Fibroblast of lung (primary cell): ENCODE measurements at places on chromosomes 3 and 15. TPM values are rescaled to one million over a fixed set of nuclear protein-coding genes. Genes with fewer than 3 reads are reported as not detected.

The GPR171 gene
- total RNA-seq = not detected in 2 replicates

The TMEM108 gene
- under 0.01 and 0.17 TPM in 2 replicates for total RNA-seq

DNA sequence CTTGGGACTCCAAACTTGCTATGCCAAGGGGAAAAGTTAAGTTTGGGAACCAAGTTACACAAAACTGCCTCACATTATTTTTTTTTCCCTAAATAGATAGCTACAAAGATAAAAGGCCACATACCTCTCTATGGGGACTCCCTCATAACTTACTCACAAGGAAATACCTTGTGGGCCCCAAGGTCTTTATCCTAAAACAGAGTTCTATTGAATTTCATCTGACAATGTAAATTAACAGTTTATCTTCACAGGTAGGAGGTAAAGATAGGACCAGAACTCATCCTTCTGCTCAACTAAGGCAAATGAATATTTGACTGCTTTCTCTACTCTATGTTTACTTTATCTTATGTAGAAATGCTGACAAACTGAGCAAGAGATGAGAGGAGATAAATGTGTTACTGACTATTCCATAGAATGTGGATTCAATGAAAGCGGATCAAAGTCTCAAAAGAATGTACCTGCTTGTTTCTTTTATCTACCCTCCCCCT, 1278.0 kb downstream of the OTOL1 start:
- no peaks in the 10 kb centered on the region for H3K27me3 ChIP-seq
- DNase-seq = no peak
- H3K4me3 ChIP-seq = no peak overlapping the region

DNA sequence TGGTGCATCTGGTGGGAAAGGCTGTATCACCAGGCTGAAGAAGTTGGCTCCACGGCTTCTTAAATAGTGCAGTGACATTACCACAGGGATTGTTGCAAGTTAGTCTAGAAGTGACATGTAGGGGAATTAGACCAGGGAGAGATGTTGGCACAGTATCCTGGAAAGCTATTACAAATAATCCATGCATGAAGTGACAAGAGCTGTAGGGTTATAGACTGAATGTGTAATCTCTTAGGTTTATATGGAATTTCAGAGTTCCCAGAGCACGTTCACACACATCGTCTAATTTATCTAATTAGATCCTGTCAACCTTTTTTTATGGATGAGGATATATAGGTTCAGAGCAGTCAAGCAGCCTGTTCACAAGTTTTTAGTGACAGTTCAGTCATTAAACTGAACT, 37.3 kb upstream of the APH1B start:
- no peaks in the 10 kb centered on the region for H3K36me3 ChIP-seq
- peaks cover 25% of the 10 kb centered on the region for H3K4me1 ChIP-seq
- H3K4me3 ChIP-seq = no peak overlapping the region
- H3K27ac ChIP-seq = no peak overlapping the region

DNA sequence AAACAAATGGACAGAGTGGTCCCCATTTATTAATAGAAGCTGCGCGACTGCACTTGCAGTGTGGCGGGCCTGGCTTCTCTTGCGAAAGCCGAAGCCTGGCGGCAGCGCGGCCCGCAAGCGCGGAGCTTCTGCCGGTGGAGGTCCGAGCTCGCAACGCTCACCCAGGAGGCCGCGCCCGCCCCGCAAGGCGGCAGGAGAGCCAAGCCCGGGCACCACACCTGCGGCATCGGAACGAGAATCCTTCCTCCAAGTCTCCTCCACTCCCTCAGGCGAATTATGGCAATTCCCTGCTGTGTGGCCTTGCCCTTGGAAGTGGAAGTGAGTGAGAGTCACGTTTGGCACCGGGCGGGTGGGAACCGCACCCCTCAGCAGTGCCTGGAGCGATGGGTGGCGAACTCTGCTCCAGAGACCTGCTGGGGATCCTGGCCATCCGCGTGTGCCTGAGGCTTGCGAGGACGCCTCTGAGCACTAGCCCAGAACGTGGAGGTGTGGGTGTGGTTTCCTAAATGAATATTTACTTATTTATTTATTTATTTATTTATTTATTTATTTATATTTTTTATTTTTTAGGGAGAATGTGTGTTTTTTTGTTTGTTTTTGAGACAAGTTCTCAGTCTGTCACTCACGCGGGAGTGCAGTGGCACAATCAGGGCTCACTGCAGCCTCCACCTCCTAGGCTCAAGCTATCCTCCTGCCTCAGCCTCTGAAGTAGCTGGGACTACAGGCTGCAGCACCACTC, 133.7 kb upstream of the UBE2E1 start:
- H3K4me1 ChIP-seq = peaks cover 9% of the 10 kb centered on the region
- H3K4me3 ChIP-seq = peak overlapping the region; percentile 32
- H3K27me3 ChIP-seq = no peaks in the 10 kb centered on the region

The GOLGA8J gene
- total RNA-seq = under 0.01 TPM in 1 of 2 replicates, not detected in the other

The RYR3 gene
- 0.17 and 0.26 TPM in 2 replicates for total RNA-seq

The ADGRG7 gene
- total RNA-seq = not detected in 2 replicates

The TGM5 gene
- under 0.01 TPM in 1 of 2 replicates, not detected in the other for total RNA-seq
